Nephron progenitor cell (in vitro differentiated cells): ENCODE measurements at places on chromosomes 13 and 19.

DNA sequence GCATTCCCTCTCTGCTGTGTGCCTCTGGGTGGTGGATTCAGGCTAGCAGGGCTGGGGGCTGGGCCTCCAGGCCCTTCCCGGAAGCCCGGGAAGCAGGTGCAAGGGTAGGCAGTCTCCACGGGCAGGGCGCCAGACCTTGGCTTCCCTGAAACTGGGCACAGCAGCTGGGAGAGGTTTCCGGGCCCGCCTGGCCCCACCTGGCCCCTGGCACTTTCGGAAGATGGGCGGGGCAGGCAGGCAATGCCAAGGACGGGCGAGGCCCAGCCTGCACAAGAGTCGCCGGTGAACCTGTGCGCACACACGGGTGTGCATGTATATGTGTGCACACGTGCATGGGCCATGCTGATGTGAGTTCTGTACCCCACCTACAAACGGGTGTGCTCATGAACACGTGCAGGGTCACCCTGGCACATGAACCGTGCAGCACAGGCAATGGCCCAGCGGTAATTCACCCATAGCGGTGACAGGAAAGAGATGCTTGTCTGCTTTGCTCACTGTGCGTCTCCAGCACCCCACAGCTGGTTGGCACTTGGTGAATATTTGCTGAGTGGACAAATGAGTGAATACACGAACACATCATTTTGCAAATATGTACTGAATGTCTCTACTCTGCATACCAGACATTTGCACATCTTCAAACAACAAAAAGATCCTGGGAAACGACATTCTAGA is 15.3 kb downstream of the GADD45B start:
- DNase-seq = no peak
- peaks cover 57% of the 10 kb centered on the region for H3K27me3 ChIP-seq
- no peak overlapping the region for H3K27ac ChIP-seq
- no peaks in the 10 kb centered on the region for H3K36me3 ChIP-seq
- peaks cover 31% of the 10 kb centered on the region for H3K4me1 ChIP-seq
- H3K4me3 ChIP-seq = no peak overlapping the region

DNA sequence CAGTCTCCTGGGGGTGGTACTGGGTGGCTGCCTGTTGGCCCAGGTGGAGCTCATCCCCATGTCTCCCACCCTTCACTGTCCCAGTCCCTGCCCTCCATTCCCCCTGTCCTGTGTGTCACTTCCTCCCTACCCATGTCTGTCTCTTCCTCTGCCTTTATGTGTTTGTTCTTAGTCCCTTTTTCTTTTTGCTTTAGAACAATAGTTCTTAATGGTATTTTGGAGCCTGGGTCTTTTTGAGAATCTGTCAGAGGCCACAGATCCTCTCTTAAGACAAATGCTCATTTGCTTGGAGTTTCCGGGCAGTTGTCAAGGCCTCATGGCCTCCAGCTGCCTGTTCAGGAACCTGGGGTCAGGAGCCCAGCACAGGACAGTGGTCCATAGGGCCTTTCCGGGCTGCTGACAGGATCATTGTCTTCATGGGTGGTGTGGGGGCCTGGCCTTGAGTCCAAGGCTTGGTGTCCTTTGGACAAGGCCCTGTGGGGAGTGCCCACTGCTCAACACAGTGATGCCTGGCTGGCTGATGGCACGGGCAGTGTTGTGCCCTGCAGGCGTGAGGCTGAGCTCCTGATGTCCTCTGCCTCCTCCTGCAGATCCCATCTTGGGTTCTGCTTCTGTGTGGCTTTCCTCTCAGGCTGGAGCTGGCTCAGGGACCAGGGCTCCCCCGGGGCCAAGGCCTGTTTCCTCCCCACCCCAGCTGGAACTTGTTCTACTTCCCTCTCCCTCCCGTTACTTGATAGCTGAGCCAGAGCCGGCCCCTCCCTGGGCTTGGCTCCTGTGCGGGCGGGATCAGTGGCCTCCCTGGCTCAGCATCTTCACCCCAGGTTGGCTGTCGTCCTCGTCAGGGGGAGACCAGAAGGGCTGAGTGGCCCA is 3.5 kb downstream of the EGLN2 start:
- peaks cover 16% of the 10 kb centered on the region for H3K36me3 ChIP-seq
- H3K27ac ChIP-seq = peak overlapping the region; percentile 92
- peak overlapping the region; percentile 57 for H3K4me3 ChIP-seq
- peaks cover 3% of the 10 kb centered on the region for H3K27me3 ChIP-seq
- DNase-seq = no peak

DNA sequence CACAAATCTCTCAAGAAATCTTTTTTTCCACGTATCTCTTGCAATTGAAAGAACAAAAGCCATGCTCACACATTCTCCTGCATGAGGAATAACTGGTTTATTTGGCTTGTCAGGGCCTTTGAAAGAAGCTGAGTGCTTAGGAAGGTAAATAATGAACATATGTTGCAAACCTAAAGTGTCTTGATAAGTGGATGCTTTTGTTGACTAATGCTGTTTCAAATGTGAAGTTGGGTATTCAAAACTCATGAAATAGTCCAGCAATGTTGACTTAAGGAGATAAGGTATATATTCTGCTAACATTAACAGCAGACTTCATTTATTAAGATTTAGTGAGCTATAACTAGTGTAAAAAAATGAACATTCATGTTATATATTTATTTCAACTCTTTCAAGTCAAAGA is 1792.7 kb upstream of the MIR17HG start:
- no peak for DNase-seq
- H3K27me3 ChIP-seq = no peaks in the 10 kb centered on the region
- H3K4me3 ChIP-seq = no peak overlapping the region
- H3K27ac ChIP-seq = no peak overlapping the region
- no peaks in the 10 kb centered on the region for H3K4me1 ChIP-seq

DNA sequence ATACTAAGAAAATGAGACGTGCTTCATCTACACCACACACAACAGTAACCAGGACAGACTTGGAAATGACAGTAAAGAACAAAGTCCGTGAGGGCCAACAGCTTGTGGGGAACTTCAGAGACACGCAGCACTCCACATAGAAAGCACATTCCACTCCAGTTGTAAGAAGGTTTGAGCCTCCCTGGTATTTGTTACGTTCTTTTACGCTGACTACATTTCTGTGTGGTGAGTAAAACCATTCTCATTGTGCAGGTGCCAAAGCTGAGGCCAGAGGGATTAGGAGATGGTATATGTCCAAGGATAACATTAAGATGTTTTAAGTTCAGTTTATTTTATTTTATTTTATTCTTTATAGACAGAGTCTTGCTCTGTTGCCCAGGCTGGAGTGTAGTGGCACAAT is 1189.9 kb downstream of the UQCRFS1 start:
- H3K4me1 ChIP-seq = peaks cover 13% of the 10 kb centered on the region
- no peak for DNase-seq
- H3K36me3 ChIP-seq = no peaks in the 10 kb centered on the region
- H3K27me3 ChIP-seq = peaks cover 6% of the 10 kb centered on the region
- H3K4me3 ChIP-seq = no peak overlapping the region

DNA sequence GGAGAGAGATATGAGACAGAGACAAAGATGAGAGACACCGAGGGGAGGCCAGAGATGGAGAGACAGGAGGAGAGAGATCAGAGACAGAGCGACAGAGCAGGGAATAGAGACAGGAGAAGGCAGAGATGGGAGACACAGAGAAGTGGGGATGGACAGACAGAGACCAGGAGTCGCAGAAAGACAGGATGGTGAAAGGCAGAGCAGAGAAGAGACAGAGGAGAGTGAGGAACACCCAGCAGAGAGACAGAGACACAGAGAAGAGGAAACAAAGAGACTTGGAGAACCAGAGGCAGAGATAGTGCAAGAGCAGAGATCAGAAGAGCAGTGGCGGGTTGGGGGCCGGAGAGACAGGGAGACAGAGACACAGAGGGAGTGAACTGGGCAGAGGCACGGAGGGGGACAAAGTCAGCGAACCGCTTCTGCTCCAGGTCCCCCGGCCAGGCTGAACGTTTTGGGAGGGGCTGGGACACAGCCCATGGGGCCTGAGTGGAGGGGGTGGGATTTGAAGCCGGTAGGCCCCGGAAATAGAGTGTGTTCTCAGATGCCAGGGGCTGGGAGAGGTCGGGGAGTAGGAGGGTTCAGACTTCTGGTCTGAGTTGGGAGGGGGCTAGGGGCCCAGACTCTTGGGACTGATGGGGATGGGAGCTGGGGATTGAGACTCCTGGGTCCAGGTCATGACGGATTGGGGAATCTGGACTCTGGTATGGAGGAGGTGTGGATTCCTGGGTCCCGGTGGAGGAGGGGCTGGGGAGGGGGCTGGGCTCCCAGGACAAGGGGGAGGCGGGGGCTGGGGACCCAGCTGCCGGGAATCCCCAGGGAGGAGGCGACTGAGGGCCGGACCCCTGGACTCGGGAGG is 654 bp downstream of the ZNF579 start:
- H3K27me3 ChIP-seq = no peaks in the 10 kb centered on the region
- H3K4me3 ChIP-seq = peak overlapping the region; percentile 95
- peaks cover 37% of the 10 kb centered on the region for H3K4me1 ChIP-seq

GRCh38 chr13:27997904-27998522 is 9.5 kb upstream of the URAD start:
- H3K27ac ChIP-seq = no peak overlapping the region
- peak; percentile 60 for DNase-seq
- peaks cover 11% of the 10 kb centered on the region for H3K4me1 ChIP-seq
- H3K36me3 ChIP-seq = no peaks in the 10 kb centered on the region

- H3K36me3 ChIP-seq = no peaks in the 10 kb centered on the region
- DNase-seq = no peak
- H3K4me1 ChIP-seq = peaks cover 24% of the 10 kb centered on the region
- H3K27ac ChIP-seq = peak overlapping the region; percentile 80
- H3K27me3 ChIP-seq = peaks cover 17% of the 10 kb centered on the region
- no peak overlapping the region for H3K4me3 ChIP-seq
Measured at GRCh38 chr13:30898678-30899241, 7.3 kb upstream of the MEDAG start.

DNA sequence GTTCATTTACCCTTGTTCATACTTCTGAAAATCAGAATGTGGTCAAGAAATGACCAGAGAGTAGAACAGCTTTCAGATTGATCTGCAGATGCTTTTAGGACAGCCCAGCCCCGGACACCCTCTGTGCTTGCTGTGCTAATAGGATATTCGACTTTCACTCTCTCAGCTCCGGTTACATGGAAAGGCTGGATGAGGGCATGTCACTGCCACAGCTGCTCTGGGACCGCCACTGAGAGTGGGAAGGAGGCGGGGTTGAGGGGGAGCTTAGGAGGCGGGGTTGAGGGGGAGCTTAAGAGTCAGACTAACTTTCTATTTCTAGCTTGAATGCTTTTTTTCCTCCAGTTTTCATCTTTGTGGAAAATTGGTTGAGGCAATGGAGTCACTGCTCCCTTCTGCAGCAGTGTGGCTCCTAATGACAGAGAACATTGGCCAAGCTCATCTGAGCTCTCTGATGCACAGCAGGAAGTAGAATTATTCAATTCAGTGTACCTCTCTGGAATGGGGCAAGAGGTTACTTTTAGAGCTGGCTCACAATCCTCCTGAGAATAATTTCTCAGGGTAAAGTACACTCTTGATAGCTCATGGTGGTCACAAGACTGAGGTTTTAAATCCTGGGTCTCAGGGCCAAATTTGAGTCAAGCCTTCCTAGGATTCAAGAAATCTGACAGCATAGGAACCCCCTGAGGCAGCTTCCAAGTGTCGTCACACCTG is 74.6 kb upstream of the NPAS1 start:
- H3K4me3 ChIP-seq = peak overlapping the region; percentile 23
- peaks cover 35% of the 10 kb centered on the region for H3K4me1 ChIP-seq
- H3K27ac ChIP-seq = peak overlapping the region; percentile 43
- H3K27me3 ChIP-seq = no peaks in the 10 kb centered on the region
- H3K36me3 ChIP-seq = peaks cover 64% of the 10 kb centered on the region
